Activated T-helper 1 cell treated with anti-CD3 and anti-CD28 coated beads, Interleukin-2, amount 50 U/mL, for 16 hours (primary cell): ENCODE measurements at places on chromosomes 1 and 21.

- DNase-seq: no peak
Measured at GRCh38 chr1:49204720-49205119, 428.0 kb upstream of the BEND5 start.

DNA sequence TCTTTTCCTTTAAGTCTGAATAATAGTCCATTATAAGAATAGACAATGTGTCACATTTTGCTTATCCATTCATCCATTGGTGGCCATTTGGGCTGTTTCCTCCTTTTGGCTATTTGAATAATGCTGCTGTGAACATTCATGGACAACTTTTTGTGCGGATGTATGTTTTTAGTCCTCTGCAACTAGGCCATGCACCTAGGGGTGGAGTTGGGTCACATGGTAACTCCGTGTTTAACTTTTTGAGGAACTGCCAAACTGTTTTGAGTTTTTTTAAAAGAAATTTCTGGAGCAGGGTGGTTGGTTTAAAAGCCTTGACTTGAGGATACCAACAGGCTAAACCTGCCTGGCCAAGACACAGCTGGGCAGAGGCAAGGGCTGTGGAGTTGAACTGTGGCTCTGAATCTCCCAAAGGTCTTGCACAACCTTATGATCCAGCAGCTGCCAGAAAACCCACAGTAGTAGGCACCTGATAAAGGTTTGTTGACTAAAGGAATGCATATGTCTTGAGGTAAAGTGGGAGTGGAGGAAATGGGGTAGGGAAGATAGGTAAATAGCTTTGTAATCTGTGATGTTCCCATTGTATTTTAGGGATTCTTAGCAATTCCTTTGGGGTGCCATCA lies 5.6 kb upstream of the RPTN start:
- no peak for DNase-seq

DNA sequence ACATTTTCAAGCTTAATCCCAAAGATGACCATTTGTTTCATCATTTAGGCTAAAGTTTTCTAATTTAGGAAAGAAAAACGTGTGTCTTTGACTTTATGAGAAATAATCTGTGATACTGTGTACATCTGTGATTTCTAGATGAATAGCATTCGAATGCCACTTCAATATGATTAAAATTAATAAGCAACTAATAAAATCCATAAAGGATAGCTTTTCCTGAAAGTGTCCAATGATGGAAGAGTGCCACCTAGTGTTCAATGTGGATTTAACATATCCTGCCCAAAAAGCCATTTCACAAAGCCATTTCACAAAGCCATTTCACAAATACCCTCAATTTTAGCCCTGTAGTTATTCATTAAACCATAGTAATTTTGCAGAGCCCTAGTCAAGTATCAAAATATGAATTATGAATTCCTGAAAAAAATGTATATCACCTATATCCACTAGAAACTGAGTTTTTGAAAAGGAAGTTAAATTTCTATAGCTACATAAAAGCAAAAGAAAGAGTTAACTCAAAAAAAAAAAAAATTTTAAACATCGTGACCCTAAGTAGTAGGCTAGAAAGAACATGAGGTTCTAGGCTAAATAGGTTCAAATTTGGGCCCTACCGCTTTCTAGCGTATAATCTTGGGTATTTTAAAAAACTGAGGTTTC lies 19.1 kb downstream of the NME7 start:
- DNase-seq: no peak

DNA sequence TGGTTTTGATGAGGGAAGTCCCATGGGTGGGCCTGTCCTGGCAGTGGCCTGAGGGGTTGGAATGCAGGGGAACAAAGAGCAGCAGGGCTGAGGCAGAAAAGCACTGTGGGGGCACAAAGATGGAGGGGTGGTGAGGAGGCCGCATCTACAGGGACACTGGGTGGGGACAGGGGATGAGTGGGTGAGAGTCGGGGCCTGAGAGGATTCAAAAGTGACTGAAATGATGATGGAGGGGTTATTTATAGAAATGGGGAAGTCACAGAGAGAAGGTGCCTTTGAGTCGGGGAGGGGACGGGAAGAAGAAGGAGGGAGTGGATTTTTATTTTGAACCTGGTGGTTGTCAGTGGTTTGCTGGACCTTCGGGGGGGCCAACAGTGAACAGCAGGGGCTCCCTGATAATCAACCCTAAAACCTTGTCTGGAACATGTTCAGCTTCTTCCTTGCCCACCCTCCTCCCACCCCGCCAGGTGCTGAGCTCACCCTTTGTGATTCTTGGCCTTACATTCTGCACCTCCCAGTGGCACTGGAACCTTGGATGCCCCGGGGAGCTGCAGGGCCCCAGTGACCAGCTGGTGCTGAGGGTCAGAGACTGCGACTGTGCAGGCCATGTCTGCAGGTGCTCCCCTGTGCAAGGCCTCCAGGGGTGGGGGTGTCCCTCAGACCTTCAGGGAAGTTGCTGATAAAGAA lies 42.9 kb downstream of the IER5 start:
- no peak for DNase-seq

- DNase-seq: no peak
Measured at GRCh38 chr1:201100169-201100930, 11.9 kb downstream of the CACNA1S start.

DNA sequence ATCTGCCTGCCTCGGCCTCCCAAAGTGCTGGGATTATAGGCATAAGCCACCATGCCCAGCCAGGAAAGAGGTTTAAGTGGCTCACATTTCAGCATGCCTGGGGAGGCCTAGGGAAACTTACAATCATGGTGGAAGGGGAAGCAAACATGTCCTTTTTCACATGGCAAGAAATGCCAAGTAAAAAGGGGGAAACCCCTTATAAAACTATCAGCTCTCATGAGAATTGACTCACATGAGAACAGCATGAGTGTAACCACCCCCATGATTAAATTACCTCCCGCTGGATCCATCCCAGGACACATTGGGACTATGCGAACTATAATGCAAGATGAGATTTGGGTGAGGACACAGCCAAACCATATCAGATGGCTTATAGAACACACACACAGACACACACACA lies 8.8 kb upstream of the KLHL12 start:
- DNase-seq: no peak

GRCh38 chr1:38014171-38014570 lies 1.6 kb downstream of the UTP11 start:
- DNase-seq: no peak

GRCh38 chr1:174724219-174724618 lies 275.5 kb upstream of the CACYBP start:
- no peak for DNase-seq

GRCh38 chr1:21705303-21705980 lies 36.3 kb upstream of the RAP1GAP start:
- DNase-seq: no peak

DNA sequence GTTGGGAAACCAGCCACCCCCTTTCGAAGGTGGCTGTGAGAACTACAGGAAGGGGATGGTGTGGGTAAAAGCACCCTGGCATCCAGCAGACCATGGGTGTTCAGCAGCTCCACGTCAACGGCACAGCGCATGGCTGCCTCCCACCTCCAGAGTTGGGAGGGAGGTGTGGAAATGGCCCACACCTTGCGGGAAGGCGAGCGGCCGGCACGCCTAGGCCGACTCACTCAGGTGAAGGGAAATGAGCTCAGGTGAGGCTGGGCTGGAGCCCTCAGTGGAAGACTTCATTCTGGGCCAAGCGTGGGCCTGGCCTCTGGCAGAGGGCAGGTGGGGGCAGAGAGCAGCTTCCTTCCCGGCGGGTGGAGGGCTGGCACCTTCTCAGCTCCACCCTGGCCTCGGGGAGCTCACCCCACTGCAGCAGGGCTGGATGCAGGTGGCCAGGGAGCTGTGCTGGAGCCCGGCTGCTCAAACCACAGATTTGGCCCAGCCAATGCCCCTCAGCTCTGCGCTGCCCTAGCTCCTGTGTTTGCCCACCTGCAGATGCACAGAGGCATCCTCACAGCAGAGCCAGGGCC lies 24.8 kb upstream of the ALDH4A1 start:
- DNase-seq: no peak

GRCh38 chr1:88982055-88982454 lies 10.4 kb downstream of the KYAT3 start:
- DNase-seq: no peak

DNA sequence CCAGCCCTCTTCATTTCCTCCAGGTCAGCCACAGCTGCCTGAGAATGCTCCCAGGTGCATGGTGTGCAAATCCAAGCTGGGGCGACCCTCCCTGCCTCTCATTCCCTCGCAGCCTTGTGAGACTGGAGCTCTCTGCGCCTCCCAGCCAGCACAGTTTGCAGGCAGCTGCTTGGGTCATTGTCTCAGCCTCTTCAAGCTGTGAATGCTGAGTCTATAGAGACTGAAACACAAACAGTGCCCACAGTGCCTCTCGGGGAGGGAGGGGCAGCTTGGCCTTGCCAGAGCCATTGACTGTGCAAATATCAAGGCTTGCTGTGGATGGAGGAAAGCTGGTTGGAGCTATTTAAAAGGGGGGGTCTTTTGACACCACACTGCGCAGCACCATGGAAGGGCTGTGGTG lies 10.6 kb downstream of the PLXNA2 start:
- no peak for DNase-seq

DNA sequence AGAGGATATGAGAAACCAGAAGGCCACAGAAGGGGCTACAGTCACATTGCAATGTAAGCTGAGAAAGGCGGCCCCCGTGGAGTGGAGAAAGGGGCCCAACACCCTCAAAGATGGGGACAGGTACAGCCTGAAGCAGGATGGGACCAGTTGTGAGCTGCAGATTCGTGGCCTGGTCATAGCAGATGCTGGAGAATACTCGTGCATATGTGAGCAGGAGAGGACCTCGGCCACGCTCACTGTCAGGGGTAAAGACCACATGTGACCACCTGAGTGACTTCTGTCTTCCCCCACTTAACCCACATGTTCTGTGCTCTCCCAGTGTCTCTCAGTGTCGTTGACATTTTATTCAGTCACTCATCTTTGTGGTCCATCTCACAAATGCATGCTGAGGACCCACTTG lies 92.1 kb downstream of the OBSCN start:
- no peak for DNase-seq

GRCh38 chr1:85846706-85847105 lies 138.5 kb upstream of the ZNHIT6 start:
- no peak for DNase-seq

DNA sequence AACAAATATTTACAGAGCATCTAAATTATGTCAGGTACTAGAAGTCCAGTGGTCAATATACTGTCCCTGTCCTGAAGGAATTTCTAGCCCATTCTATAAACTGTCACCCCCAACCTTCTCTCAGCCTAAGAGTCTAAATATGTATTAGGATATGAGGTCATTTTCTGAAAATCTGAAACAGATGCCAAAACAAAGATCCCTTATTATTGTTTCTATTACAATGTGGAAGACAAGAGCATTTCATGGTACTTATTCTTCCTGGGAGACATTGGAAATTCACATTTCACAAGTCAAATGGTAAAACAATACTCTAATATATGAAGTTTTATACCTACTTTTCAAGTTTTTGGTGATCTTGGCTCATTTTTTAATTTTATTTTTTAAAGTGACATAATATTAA lies 2.6 kb downstream of the CLCA1 start:
- no peak for DNase-seq

- DNase-seq: no peak
Measured at GRCh38 chr1:149846593-149847466, 52.5 kb upstream of the BOLA1 start.

GRCh38 chr1:93628681-93629080 lies 53.0 kb downstream of the BCAR3 start:
- no peak for DNase-seq

- no peak for DNase-seq
Measured at GRCh38 chr1:59520194-59520593, 223.3 kb downstream of the FGGY start.

DNA sequence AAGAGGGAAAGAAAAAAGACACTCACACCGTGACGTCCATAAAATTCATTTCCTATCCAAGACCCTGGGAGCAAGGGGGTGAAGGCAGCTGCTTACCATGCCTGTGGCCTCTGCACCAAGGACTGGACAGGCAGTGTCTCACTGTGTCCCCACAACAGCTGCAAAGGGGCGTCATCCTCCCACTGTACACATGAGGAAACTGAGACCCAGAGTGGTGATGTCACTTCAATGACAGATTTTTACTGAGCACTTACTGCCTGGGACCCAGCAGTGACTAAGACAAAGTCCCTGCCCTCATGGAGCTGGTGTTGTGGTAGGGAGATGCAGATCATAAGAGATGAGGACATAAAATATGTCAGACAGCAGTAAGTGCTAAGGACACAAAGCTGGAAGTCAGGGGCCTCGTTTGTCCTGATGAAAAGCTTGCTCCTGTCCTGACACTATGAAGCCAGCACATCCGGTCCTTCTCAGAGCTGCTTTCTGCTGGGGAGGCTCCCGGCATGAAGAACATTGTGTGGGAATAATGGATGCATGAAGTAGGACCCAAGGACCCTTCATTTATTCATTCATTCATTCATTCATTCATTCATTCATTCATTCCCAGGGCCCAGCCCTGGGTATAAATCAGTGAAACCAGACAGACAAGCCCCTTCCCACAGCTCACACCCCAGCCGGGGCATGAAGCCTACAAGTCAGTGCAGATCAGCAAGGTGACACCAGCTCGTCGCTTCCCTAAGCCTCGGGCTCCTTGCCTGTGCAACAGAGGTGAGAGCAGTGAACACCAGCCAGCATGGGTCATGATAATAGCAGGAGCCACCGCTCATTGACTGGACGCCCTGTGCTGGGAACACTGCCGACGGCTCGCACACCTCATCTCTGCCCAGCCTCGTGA lies 473.7 kb downstream of the MATN1 start:
- DNase-seq: no peak
